ENCODE measurements at places on chromosomes 12 and 14. TPM values are rescaled to one million over a fixed set of nuclear protein-coding genes. Genes with fewer than 3 reads are reported as not detected.

Gene ATL1
- 18.6 TPM for total RNA-seq

Gene RAB2B
- total RNA-seq: 34.3 TPM

Gene RFLNA
- total RNA-seq: 6.0 TPM

Gene SLC6A12
- 0.21 TPM for total RNA-seq

Gene KRT73
- total RNA-seq: 0.11 TPM

Gene AHNAK2
- 14.5 TPM for total RNA-seq

Gene AREL1
- total RNA-seq: 20.4 TPM

Gene OR11G2
- total RNA-seq: not detected

Gene CIROP
- total RNA-seq: not detected

Gene PAH
- total RNA-seq: 2.3 TPM

Gene E2F7
- 7.2 TPM for total RNA-seq

Gene CD63
- 682 TPM for total RNA-seq

Gene IKZF4
- total RNA-seq: 4.8 TPM

Gene KRT6C
- not detected for total RNA-seq

Gene ACOT6
- not detected for total RNA-seq

Gene LIN52
- total RNA-seq: 17.5 TPM

Gene JAG2
- total RNA-seq: 11.2 TPM

Gene MAP1LC3B2
- not detected for total RNA-seq

Gene SERPINA12
- total RNA-seq: not detected

Gene ACRBP
- 1.1 TPM for total RNA-seq

Gene NID2
- 102 TPM for total RNA-seq

Gene CLEC4C
- not detected for total RNA-seq

Gene LRP1-AS
- total RNA-seq: not detected

Gene LRRK2
- total RNA-seq: 44.1 TPM

Gene MYO1A
- 0.16 TPM for total RNA-seq

Gene OR4E2
- total RNA-seq: not detected
